ENCODE measurements at places on chromosomes 2 and 18.
A peak's percentile ranks its signal among the peaks of the same experiment; 100 is the strongest.

GRCh38 chr2:238423561-238424312 lies 3.0 kb upstream of the ASB1 start:
- no peak for DNase-seq

GRCh38 chr2:99066075-99066958 lies 75.2 kb upstream of the C2orf15 start:
- DNase-seq = no peak

- DNase-seq = no peak
Measured at GRCh38 chr2:86037141-86037794, 68.4 kb downstream of the POLR1A start.

GRCh38 chr2:239178484-239178883 lies 222.3 kb downstream of the HDAC4 start:
- peak; percentile 6 for DNase-seq

- DNase-seq = no peak
Measured at GRCh38 chr2:240839152-240840143, 19.4 kb upstream of the KIF1A start.

GRCh38 chr18:75036917-75037688 lies 171.8 kb downstream of the PTGR3 start:
- DNase-seq = no peak

GRCh38 chr2:30287190-30287840 lies 56.0 kb downstream of the LBH start:
- DNase-seq = no peak

DNA sequence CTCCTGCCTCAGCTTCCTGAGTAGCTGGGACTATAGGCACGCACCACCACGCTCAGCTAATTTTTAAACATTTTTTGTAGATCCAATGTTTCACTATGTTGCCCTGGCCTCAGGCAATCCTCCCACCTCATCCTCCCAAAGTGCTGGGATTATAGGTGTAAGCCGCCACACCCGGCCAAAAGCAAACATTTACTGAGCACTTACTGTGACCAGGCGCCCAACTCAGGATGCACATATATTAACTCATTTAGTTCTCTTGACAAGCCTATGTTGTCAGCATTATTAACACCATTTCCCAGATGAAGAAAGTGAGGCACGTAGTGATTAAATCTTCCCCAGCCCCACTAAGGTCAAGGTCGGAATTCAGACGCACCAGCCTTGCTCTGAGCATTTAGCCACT lies 41.1 kb downstream of the TMEM37 start:
- DNase-seq = no peak

GRCh38 chr18:78547817-78548216 lies 431.8 kb upstream of the SALL3 start:
- DNase-seq = no peak

DNA sequence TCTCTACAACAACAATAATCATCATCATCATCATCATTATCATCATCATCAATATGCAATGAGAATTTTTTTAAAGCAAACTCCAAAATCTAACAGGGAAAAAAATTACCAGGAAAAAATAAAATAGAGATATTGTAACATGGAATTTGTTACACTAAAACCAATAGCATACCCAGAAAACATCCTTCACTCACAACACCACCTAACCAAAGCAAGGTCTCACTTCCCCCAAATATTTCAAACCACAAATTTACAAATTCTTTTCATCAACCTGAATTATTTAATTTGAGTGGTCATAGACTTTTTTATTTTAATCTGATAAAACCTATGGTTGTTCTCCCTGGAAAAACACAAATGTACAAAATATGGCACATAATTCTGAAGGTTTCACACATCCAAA lies 11.2 kb downstream of the ITSN2 start:
- no peak for DNase-seq

GRCh38 chr2:61218817-61219170 lies 56.8 kb downstream of the C2orf74 start:
- no peak for DNase-seq

DNA sequence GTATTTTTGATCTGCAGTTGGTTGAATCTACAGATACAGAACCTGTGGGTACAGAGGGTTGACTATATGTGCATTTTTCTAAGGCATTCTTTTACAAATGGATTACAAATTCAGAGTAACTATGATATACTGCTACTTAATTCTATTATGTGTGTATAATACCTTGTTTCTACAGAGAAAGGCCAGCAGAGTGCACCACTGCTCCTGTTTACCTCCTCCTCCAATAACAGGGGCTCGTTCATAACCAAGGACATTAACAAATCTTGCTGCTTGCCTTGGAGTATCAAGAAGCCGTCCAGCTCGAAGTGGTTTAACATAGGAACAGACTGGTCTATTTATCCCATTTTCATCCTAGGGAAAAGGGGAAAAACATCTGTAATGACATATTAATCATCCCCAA lies 16.4 kb downstream of the CEP76 start:
- DNase-seq = no peak

DNA sequence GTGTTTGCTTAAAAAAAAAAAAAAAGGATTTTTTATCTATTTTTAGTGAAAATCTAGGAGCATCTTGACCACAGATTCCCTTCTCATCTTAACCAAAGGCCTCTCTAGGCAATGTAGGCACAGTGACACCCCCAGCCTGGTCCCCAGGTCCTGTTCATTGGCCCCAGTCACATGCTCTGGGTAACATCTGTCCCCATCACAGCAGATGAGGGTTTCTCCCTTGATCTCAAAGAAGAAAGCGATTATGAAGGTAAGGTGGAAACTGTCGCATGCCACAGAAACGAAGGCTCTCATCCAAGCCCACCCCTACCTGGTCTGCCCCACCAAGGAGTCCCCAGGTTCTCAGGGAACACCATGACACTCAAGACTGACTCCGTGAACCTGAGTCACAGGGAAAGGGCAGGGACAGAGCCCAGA lies 4.7 kb downstream of the HS6ST1 start:
- no peak for DNase-seq

DNA sequence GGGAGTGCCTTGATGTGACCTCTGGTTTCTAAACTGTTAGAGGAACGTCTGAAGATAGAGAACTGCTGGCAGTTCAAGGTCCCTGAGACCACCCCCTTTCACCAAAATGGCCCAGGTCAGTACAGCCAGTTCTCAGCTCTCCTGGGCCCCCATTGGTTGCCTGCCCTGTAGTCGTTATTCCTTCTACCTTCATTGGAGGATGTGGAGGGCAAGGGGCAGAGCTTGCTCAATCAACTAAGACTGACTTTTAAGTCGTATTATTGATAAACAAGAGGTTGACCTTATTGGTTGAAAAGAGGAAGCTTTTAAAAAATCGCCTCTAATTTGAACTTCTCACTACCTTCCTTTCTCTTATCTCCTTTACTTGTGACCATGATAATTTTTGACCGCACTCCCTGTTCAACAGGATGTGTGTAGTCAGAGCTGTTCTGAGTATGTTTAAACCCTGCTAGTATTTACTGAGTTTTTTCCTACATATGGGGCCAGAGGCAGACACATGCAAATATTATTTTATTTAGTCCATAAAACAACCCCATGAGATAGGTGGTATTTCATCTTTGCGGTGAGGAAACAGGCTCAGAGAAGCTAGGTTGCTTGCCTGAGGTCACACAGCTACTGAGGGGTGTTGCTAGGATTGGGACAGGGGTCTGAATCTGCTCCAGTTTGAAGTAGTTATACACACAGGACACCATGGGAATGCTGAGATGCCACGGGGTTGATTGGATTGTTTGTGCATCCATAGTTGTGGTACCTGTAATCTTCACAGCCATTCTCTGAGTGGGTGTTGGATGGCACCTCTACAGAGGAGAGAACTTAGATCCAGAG lies 65.9 kb downstream of the TMEM247 start:
- DNase-seq = no peak

- DNase-seq = no peak
Measured at GRCh38 chr2:67712484-67712883, 315.4 kb downstream of the ETAA1 start.

DNA sequence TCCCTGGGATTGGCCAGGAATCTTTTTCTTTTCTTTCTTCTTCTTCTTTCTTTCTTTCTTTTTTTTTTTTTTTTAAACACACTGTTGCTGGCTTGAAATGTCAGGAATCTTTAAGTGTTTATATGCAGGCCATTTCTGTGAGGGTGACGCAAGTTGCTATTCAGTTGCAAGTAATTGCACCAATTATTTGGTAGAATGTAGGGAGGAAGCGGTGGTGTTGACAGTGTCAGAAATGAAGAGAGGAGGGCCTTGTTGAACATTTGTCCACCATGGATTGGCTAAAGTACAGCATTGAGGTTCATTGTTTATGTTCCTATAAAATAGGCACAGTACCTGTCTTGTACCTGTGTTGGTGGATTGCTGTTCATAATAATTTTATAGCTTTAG lies 6.5 kb downstream of the RPIA start:
- DNase-seq = no peak

DNA sequence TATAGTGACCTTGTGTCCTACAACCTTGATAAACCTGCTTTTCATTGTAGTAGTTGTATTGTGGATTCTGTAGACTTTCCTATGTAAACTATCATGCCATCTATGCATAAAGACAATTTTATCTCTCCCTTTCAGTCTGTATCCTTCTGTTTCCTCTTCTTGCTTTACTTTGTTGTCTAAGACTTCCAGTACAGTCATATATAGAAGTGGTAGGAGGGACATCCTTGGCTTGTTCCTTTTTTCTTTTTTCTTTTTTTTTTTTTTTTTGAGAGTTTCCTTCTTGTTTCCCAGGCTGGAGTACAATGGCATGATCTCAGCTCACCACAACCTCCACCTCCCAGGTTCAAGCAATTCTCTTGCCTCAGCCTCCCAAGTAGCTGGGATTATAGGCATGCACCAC lies 39.7 kb downstream of the UBE2F start:
- DNase-seq = no peak

DNA sequence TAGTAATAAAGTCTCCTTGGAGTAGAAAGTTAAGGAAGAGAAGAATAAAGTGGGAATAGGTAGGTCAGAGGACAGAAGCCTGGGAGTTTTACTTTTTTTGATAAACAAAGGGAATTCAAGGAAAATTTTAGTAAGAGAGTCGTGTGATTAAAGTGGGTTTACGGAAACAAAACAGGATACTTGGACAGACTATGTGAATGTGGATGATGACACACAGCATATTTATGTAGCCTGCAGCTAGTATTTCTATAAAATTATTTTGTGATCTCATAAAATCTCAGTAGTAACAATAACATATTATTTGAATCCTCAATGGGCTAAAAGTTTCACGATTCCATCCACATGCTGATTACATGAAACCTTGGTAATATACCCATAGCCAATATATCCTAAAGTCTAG lies 450.7 kb upstream of the PIK3C3 start:
- DNase-seq = no peak

- DNase-seq = no peak
Measured at GRCh38 chr2:28944535-28945248, 36.4 kb upstream of the TOGARAM2 start.

DNA sequence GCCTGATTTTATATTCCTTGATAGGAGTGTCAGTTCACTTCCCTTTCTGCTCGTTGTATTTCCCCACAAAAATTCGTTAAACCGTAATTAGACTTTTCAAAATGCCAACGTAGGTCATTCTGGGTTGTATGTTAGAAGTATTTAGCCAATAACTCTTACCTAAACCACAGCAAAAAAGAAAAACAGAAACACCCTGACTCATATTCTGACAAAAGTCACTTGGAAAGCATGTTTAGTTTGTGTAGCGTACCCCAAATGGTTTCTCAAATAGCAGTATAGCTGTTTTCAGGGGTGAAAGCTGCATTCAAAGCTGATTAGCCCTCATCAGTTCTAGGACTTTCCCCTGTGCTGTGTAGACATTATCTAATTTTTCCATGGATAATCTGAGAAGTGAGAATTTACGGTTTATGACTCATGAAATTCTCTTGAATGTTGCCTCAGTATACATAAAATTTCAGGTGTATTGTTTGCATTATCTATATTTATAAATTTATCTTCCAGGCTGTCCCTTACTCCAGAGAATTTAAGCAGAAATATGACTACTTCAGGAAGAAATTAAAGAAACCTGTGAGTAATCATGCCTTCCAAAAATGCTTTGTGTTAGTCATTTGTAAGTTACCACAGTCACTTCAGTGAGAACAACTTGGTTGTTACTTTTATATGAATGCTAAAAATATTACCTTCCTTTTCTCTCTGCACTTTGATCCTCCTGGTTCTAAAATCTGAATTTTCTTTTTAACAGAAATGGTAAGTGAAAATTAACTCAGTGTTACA lies 264.9 kb downstream of the ALPK2 start:
- DNase-seq = no peak

Measured in T-helper 17 cell (primary cell).